ENCODE measurements at places on chromosomes 6 and 20. TPM values are rescaled to one million over a fixed set of nuclear protein-coding genes. Genes with fewer than 3 reads are reported as not detected.
A peak's percentile ranks its signal among the peaks of the same experiment; 100 is the strongest.

- DNase-seq = no peak
- H3K27me3 ChIP-seq = no peaks in the 10 kb centered on the region
- H3K27ac ChIP-seq = no peak overlapping the region
- no peaks in the 10 kb centered on the region for H3K36me3 ChIP-seq
- no peak overlapping the region for H3K4me3 ChIP-seq
Measured at GRCh38 chr6:159715166-159715565, 12.1 kb upstream of the WTAP start.

GRCh38 chr6:2410656-2411380, 165.4 kb upstream of the GMDS start:
- H3K36me3 ChIP-seq = no peaks in the 10 kb centered on the region
- no peak overlapping the region for H3K27ac ChIP-seq
- no peak overlapping the region for H3K4me3 ChIP-seq
- DNase-seq = no peak

DNA sequence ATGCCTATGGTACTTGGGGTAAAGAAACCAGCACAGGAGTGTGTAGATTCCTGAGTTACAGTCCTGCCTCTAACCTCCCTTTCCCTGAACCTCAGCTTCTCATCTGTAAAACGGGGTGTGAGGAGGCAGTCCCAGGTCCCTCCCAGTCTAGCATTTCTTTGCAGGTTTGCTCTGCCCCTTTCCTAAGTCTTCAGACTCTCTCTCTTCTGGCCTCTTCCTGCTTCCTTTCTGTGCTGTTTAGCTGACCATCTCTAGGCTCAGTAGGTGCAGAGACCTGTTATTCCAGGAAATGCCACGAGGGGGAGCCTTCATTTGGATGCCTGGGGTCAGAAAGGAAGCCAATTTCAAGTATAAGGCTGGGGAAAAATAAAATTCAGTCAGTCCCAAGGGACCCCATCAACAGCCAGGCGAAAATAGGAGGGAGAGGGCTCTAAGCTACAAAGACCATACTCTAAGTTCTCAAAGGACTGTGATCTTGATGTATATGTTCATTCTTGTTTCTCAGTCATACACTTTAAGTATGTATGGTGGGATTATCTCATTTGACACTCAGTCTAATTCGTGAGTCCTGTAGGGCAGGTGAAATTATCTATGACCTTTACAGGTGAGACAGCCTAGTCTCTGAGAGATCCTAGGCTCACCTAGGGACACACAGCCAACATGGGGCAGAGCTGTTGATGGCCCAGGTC, 89.1 kb downstream of the NCR2 start:
- H3K27ac ChIP-seq = no peak overlapping the region
- H3K27me3 ChIP-seq = no peaks in the 10 kb centered on the region
- DNase-seq = peak; percentile 79
- H3K4me1 ChIP-seq = peaks cover 31% of the 10 kb centered on the region

GRCh38 chr6:158629367-158630221, 14.9 kb downstream of the DYNLT1 start:
- peaks cover 4% of the 10 kb centered on the region for H3K36me3 ChIP-seq
- H3K4me1 ChIP-seq = no peaks in the 10 kb centered on the region
- DNase-seq = no peak
- no peak overlapping the region for H3K4me3 ChIP-seq
- no peaks in the 10 kb centered on the region for H3K27me3 ChIP-seq
- H3K27ac ChIP-seq = no peak overlapping the region

GRCh38 chr6:44388887-44389286, 1.4 kb downstream of the CDC5L start:
- H3K27me3 ChIP-seq = no peaks in the 10 kb centered on the region
- DNase-seq = no peak
- H3K4me1 ChIP-seq = peaks cover 7% of the 10 kb centered on the region
- H3K27ac ChIP-seq = peak overlapping the region; percentile 98
- H3K4me3 ChIP-seq = no peak overlapping the region

DNA sequence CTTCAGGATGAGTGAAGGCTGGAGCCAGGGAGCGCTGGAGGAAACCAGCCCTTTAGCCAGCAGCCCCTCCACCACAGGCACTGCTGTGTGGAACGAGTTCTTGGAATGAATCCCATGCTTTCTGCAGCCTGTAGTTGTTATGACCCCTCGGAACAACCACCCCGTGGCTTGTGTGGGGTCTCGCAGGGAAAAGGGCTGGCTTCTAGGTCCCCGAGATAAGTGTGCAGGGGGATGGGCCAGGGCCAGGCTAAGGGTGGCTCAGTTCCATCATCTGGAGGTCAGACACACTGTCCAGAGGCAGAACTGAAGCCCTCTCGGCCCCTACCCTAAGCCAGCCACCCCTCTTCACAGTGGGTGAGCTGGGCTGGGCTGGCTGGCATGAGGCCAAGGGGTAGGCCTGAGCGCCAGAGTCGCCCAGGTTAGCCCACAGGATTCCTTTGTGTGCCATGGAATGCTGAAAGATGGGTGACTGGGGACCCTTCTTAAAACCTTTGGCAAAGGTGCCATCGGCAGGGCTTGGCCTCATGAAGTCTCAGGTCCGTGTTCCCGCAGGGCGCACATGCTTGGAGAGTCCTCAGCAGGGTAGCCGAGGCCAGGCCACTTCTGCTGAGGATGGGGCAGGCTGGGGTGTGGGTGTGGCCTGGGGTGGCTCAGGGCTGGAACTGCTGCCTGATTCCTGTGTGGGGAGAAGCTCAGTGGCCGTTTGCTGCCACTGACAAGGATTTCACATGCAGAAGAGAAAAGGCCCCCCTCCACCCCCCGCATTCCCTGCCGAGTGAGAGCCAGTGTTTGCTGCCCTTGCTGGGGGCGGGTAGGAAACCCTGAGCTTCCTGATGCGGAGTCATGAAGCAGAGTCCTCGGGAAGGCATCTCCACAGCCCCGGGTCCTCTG, 24.6 kb downstream of the SPATA2 start:
- no peaks in the 10 kb centered on the region for H3K4me1 ChIP-seq
- H3K4me3 ChIP-seq = no peak overlapping the region
- H3K27ac ChIP-seq = no peak overlapping the region
- no peak for DNase-seq
- no peaks in the 10 kb centered on the region for H3K27me3 ChIP-seq
- H3K36me3 ChIP-seq = no peaks in the 10 kb centered on the region

DNA sequence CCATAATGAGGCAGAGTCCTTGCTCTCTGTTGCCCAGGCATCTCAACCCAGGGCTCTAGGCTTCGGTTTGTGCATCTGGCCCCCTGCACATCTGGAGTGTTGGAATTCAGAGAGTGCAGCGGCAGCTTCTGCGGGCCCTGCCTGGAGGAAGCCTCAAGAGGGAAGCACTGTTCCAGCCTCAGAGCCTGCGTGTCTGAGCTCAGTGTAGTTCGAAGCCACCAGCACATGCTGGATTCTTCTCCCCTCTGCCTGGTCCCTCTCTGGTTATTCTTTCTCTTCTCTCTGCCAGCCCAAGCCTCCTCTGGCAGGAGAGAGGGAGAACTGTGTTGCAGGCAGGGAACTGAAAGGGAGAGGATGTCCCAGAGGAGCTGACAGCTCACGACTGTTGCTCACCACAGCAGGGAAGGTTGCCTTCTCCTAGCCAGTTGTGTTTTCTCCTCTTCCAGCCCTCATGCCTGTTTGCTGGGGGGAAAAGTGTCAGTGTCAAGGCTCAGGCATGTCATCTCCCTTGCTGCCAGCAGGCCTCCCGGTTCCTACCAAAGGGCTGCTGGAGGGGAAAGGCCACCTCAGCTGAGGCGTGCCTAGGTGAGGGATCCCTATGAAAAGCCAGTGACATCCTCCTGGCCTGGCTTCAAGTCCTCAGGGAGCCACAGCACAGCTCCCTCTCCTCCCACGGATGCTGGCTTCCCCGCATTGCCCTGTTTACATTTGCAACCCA, 126.0 kb upstream of the LRFN2 start:
- H3K4me1 ChIP-seq = peaks cover 17% of the 10 kb centered on the region
- H3K27ac ChIP-seq = no peak overlapping the region
- H3K27me3 ChIP-seq = no peaks in the 10 kb centered on the region
- DNase-seq = peak; percentile 33
- no peaks in the 10 kb centered on the region for H3K36me3 ChIP-seq
- H3K4me3 ChIP-seq = no peak overlapping the region

The DPPA5 gene
- not detected for total RNA-seq

- no peak for DNase-seq
- H3K4me1 ChIP-seq = no peaks in the 10 kb centered on the region
- peaks cover 4% of the 10 kb centered on the region for H3K36me3 ChIP-seq
- no peak overlapping the region for H3K4me3 ChIP-seq
- no peaks in the 10 kb centered on the region for H3K27me3 ChIP-seq
- no peak overlapping the region for H3K27ac ChIP-seq
Measured at GRCh38 chr20:35515341-35515740, 14.1 kb downstream of the C20orf173 start.

GRCh38 chr20:45336530-45337366, 11.5 kb downstream of the SDC4 start:
- DNase-seq = no peak
- peaks cover 58% of the 10 kb centered on the region for H3K4me1 ChIP-seq
- H3K4me3 ChIP-seq = no peak overlapping the region
- H3K36me3 ChIP-seq = peaks cover 20% of the 10 kb centered on the region

DNA sequence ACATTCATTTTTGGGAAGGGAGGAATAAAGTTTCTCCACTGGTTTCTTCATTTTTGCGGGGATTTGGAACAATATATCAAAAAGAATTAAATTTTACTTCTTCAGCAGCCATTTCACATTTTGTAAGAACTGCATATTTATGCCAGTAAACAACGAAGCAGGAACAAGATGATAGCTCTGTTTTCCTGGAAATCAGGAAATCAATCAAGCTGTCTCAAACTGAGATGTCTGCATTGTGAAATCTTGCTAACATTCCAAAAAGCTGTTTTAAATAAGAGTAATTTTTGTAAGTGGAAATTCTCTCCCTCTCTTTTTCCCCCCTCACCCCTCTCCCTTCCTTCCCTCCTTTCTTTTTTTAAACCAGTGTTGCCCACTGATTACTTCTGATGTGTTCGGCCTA, 20.0 kb downstream of the MAPK13 start:
- no peak overlapping the region for H3K4me3 ChIP-seq
- no peaks in the 10 kb centered on the region for H3K36me3 ChIP-seq
- peaks cover 9% of the 10 kb centered on the region for H3K4me1 ChIP-seq
- H3K27ac ChIP-seq = no peak overlapping the region
- DNase-seq = no peak

The OR2J3 gene
- total RNA-seq = not detected

The FKBP1A gene
- total RNA-seq = 228 TPM

DNA sequence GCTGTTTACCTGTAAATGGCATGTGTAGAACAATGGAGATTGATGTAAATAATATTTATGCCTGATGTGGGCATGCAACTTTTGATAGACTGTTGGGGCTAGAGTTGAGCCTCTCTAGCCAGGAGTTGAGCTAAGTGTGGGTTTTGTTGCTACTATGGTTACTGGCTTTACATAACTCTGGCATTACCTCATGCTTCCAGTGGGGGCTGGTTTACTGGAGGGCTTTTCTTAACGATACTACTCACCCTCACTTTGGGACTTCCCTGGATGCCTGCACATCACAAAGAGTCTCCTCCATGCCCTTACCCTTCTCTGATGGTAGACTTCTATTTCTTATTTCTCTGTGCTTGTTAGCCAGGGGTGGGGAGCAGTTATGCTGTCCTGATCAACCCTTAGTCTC, 524.6 kb upstream of the CDH4 start:
- H3K27ac ChIP-seq = no peak overlapping the region
- no peaks in the 10 kb centered on the region for H3K36me3 ChIP-seq
- no peaks in the 10 kb centered on the region for H3K4me1 ChIP-seq
- H3K27me3 ChIP-seq = no peaks in the 10 kb centered on the region
- no peak for DNase-seq

The RNF217 gene
- total RNA-seq = 0.09 TPM

- no peaks in the 10 kb centered on the region for H3K36me3 ChIP-seq
- H3K27me3 ChIP-seq = no peaks in the 10 kb centered on the region
- DNase-seq = no peak
- H3K4me1 ChIP-seq = 0 out of 2 replicates have a peak, but pooled peaks cover 3% of the 10 kb centered on the region
Measured at GRCh38 chr20:45301824-45302271, 4.8 kb upstream of the RBPJL start.

The SH3BGRL2 gene
- total RNA-seq = 102 TPM

The PARD6B gene
- total RNA-seq = 153 TPM

- no peaks in the 10 kb centered on the region for H3K36me3 ChIP-seq
- H3K4me3 ChIP-seq = no peak overlapping the region
- DNase-seq = no peak
- H3K4me1 ChIP-seq = no peaks in the 10 kb centered on the region
Measured at GRCh38 chr6:111113336-111114086, 26.2 kb downstream of the SLC16A10 start.

The SLC26A8 gene
- total RNA-seq = 1.4 TPM

- no peak overlapping the region for H3K4me3 ChIP-seq
- no peaks in the 10 kb centered on the region for H3K4me1 ChIP-seq
- no peak for DNase-seq
Measured at GRCh38 chr6:139114746-139115145, 20.1 kb upstream of the HECA start.

DNA sequence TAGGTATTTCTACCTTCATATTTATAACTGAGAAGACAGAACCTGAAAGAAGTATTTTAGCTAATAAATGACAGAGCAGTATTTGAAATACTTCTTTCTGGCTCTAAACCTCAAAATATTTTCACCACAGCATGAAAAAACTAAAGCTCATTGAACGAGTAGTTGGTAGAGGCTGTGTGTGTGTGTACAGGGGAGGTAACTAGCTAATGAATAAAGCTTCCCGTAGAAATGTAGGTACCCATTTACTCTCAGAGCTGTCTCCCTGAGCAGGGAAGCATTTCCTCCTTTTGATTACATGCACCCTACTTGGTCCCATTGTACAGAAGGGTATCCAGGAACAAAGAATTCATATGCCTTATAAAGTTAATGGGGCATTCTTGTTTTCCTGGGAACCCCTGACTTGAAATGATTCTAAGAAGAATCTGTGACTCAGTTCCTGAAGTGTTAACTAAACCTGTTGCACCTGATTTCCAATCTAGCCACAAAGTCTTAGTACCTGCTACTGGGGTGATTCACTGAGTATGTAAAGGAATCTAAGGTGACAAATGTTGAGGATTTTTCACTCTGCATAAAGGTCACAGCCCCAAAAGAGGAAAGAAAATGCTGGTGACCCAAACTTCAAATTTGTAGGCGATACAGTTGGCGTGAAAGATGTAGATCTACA, 12.5 kb downstream of the CRYBG1 start:
- no peaks in the 10 kb centered on the region for H3K27me3 ChIP-seq
- H3K36me3 ChIP-seq = no peaks in the 10 kb centered on the region
- no peak for DNase-seq
- no peaks in the 10 kb centered on the region for H3K4me1 ChIP-seq
- H3K4me3 ChIP-seq = no peak overlapping the region

- no peak overlapping the region for H3K4me3 ChIP-seq
- no peaks in the 10 kb centered on the region for H3K36me3 ChIP-seq
- H3K4me1 ChIP-seq = no peaks in the 10 kb centered on the region
- H3K27ac ChIP-seq = no peak overlapping the region
Measured at GRCh38 chr6:149782337-149782736, 32.8 kb downstream of the PCMT1 start.

DNA sequence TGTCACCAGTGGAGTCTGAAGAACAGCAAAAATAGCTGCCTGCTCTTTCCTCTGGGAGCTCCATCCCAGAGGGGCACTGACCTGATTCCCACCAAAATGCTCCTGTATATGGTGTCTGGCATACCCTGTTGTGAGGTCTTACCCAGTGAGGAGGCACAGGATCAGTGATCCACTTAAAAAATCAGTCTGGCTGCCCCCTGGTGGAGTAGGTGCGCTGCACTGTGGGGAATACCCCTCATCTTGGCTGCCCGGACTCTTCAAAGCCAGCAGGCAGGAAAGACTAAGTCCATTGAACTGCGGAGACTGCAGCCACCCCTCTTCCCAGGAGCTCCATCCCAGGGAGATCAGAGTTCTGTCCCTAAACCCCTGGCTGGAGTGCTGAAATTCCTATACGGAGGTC, 230.9 kb upstream of the HTR1E start:
- no peaks in the 10 kb centered on the region for H3K4me1 ChIP-seq
- no peak overlapping the region for H3K4me3 ChIP-seq
- H3K27ac ChIP-seq = no peak overlapping the region
- no peak for DNase-seq
- H3K27me3 ChIP-seq = no peaks in the 10 kb centered on the region

The NKAPL gene
- not detected for total RNA-seq

The SLC22A7 gene
- not detected for total RNA-seq
